ENCODE measurements at places on chromosomes 16 and 17.
A peak's percentile ranks its signal among the peaks of the same experiment; 100 is the strongest.

GRCh38 chr17:80485846-80486245 lies 9.4 kb upstream of the NPTX1 start:
- no peak for DNase-seq

DNA sequence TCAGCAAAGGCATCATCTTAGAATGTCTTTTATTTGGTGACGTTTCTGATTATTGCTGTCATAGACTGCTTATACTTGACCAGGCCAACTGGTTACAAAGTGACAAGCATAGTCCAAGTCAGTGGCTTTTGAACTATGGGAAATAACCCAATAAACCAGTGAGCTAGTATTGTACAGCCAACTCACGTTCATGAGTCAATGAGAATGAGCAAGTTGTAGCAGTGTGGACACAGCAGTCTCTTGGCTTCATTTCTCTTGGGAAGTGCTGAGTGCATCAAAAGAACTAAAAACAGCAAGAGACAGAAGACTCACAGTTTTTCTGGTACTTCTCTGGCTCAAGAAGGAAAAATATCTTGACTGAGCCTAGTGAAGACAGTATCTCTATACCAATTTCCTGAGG lies 36.9 kb upstream of the CRISPLD2 start:
- peak; percentile 33 for DNase-seq

GRCh38 chr16:22372882-22373661 lies 1.3 kb downstream of the CDR2 start:
- no peak for DNase-seq

- no peak for DNase-seq
These were observed 22.3 kb downstream of the ADGRG5 start for GRCh38 chr16:57564571-57565270.

DNA sequence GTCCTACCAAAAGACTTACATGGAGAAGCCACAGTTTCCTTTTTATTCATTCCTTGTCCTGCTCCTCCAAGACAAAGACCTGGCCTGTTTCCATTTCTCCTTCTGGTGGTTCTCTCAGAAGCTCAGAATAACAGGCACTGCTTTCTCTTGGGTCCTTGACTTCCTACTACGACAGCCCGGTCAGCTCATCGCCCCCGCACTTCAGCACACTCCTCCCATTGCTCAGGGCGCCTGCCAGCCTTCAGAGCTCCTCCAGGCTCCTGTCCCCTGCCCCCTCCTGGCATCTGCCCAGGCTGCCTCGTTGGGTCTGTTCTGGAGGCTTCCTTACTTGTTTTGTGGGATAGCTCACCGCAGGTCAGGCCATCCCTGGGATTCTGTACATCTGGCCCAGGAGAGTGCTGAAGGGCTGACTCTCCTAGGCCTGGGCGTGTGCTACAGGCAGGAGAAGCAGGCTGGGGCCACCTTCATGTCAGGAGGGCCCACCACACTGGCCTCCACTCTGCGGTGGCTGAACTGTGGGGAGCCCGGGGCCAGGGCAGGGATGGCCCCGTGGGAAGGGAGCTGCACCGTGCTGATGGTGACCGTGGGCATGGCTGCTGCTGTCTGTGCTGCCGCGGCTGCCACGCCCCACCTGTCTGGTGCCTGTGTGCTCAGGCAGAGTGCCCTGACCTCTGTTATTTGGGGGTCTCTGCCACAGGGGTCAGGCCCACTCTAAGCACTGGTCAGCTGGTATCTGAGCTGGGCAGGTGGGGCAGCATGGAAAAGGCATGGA lies 17.7 kb downstream of the TCF25 start:
- DNase-seq, result no peak

DNA sequence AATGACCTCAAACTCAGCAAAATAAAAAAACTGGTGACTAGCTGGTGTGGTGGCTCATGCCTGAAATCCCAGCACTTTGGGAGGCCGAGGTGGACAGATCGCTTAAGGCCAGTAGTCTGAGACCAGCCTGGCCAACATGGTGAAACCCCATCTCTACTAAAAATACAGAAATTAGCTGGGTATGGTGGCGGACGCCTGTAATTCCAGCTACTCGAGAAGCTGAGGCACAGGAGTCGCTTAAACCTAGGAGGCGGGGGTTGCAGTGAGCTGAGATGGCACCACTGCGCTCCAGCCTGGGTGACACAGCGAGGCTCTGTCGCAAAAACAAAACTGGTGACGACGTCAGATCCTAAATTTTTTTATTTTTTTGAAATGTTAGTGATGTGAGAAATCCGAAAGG lies 82.6 kb upstream of the TOB1 start:
- no peak for DNase-seq

GRCh38 chr17:80883831-80884735 lies 107.6 kb upstream of the CHMP6 start:
- no peak for DNase-seq

DNA sequence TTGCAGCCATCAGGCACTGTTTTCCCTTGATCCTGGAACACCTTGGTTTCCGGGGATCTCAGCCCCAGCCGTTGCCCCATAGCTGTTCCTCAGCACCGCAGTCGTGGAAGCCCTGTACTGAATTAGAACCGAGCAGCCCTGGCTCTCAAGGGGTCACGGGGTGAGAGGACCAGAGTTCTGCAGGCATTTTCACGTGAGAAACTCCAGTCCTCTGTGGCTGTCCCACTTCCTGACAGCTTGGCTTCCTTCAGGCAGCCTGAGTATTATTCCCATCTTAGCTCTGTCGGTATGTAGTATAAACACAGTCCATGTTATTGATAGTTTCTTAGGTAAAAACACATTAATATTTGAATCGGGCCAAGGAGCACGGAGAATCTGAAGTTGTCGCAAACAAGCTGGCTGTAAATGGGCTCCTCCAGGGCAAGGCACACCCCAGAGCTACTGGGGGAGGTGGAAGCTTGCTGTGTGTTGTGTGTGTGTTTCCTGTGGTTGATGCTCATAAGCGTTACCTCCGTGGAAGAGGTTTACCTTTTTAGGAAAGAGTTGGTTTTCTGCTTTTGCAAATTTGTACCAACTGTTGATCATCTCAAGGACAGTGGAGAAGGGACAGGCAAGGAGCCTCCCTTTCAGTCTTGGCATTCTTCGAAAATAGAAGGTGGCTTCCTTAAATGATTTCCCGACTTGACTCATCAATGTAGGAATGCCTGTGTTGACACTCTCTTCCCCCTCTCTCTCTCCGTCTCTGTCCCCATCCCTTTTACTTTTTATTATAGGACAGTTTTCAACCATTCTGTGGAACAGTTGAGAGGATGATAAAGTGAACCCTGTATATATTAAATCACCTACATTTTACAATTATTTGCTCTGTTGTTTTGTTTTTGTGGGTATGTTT lies 208.9 kb upstream of the CHMP6 start:
- no peak for DNase-seq

GRCh38 chr16:75062135-75062975 lies 54.2 kb downstream of the LDHD start:
- DNase-seq, result no peak

DNA sequence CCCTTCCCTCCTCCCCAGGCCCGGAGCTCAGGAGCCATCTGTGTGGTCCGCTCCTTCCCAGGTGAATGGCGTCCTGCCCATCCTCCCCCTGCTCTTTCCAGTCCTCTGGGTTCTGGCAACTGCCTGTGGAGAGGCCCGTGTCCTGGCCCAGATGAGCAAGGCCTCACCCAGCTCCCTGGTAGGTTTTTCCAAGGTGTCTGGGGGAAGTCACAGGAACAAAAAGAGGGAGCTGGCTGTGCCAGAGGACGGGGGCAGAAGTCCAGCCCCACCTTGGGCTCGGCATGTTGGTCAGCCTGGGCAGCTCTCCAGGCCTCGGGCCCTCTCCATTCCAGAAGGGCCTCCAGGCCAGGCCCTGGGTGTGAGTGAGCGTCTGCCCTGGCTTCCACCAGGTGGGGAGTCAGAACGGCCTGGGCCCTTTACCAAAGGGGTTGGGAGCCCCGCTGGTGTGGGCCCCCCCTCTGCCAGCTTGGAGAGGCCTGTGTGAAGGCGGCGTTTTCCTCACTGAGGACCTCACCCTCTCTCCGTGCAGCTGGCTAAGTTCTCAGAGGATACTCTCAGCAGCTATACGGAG lies 25.1 kb downstream of the CASKIN2 start:
- DNase-seq, result no peak

DNA sequence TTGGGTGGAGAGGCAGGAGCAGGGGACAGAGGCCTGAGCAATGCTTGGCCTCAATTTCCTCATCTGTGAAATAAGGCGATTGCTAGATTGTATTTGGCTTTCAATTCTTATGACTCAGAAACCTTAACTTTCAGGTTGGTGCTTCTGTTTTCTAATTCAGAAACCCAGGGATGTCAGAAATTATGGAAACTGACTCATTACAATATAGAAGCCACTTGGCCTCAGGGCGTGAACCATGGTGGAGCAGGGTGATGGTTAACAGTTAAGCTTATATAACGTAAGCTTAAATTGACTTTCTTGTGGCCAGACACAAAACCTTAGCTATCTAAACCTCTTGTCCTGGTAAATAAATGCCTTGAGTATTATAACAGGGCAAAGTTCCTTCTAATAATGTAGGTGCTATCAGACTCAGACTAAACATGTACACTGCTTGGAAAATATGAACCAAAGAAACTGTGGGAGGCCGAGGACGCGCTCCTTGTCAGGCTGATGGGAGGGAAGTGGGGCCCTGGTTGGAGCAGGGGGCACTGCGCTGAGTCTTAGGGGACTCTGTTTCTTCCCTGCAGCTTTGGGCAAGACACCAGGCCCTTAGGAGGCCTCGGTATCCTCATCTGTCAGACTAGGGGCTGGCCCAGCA lies 17.1 kb upstream of the SREBF1 start:
- DNase-seq, result no peak

Measured in pons (tissue), 1 donor.